Stimulated activated CD4-positive, alpha-beta T cell treated with anti-CD3 and anti-CD28 coated beads, Interleukin-4, amount 100 ng/mL, for 24 hours (primary cell): ENCODE measurements at places on chromosomes 16 and 17.
A peak's percentile ranks its signal among the peaks of the same experiment; 100 is the strongest.

DNA sequence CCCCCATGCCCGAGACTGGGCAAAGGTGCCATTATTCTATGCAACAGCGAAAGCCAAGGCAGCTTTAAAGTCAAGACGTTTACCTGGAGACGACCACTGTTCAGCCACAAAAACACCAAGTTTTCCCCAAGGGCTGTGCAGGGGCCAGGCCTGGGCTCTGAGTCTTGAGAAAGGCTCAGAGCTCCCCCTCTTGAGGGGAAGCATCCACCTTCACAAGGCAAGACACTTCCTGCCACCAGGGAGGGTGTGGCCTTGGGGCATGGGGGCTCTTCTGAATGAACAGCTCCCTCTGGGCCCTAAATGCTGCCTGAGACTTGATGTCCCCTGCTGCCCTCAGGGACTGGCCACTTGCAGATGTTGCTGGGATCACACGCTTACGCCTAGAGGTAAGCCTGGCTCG is 26.5 kb downstream of the PDIA2 start:
- no peak for DNase-seq

- peak; percentile 71 for DNase-seq
These were observed 11.2 kb downstream of the ENPP7 start for GRCh38 chr17:79741751-79742588.

DNA sequence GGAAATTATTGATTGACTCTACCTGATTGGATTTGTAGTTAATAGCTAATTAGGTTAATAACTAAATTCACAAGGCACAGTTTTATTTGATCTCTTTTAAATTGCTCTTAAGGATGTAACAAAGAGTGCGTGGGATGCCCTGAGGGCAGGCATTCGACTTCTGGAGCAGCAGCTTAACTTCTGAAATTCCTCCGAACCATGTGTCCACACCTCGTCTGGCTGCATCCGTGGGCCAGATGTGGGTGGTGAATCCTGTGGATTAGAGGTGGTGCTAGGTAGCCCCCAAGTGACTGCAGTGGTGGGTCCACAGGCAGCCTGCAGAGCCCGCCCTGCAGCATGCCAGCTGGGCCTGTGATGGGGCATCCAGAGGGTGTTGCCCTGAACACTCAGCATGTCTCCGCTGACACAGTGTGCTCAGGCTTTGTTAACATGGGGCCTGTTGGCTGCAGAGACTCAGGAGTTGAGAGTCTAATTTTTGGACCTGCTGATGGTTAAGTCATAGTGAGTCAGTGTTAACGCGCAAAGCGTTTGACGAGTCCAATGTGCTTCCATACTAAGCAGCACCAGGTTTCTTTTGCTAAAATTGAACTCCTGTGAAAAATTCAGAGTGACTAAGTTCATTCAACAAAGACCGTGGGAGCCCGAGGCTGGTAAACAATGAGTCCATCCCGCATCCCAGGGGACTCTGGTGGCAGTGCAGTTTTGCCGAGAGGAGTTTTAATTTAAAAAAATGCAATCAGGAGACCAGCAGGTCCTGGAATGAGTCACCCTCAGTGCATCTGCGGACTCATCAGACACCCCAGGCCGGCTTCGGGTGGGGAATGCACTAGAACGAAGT is 3.8 kb upstream of the NPB start:
- DNase-seq = no peak

DNA sequence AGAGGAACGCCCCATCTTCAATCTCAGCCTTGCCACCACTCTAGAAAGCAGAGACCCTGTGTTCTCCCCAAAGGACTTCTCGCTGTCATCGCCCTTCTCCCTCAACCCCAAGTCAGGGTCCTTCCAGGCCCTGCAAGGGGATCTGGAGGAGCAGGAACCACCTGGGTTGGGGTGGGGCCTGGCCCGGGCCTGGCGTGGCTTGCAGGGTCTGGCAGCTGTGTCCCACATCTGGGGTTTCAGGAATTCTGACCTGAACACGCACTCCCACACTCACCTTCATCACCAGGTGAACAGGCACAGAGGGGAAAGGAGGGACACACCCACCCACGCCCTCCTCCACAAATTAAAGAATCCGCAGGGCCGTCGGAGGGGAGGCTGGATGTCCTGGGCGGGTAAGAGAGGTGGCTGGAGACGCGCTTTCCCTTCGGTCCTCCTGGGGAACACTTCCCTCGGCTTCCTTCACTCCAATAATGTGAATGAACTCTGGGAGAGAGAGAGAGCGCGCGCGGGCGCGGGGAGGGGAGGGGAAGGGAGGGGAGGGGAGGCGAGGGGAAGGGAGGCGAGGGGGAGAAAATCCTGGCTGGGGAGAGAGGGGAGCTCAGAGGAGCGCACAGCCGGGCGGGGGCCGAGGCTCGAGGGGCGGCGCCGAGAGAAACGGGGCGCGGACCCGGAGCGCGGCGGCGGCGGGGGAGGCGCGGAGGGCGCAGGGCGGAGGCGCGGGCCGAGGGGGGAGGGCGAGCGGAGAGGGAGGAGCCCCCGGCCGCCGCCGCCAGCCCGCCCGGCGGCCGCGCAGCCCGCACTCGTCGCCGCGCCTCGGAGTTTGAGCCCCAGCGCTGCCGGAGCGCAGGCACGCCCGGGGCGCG is at the start of gene CACNG4:
Gene CACNG4 (plus strand): TSS at position 799 of the 863 bp plus-strand sequence. CDS start 205 bp downstream, outside the sequence.
- no peak for DNase-seq

DNA sequence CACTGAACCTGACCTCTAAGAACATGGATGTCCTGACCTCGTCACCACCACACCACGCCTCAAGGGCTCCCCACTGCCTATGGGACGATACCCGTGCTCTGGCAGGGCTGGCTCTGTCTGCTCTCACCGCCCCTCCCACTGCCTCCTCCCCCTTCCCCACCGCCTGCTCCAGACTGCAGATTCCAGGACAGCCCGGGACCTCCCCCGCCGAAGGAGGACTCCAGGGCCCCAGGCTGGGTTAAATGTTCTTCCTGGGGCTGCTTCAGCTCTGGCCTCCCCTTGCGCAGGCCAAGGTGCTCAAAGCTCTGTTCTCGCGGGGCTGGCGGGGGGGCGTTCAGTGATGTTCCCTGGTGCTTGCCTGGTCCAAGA is 3.1 kb downstream of the NPW start:
- peak; percentile 27 for DNase-seq

- peak; percentile 35 for DNase-seq
These were observed 17.0 kb upstream of the LHX1 start for GRCh38 chr17:36920032-36921005.

GRCh38 chr17:42077755-42078154 is 20.5 kb downstream of the ZNF385C start:
- DNase-seq = no peak

- no peak for DNase-seq
These were observed 10.8 kb upstream of the C16orf95 start for GRCh38 chr16:87327798-87328495.

- DNase-seq = no peak
These were observed 3.2 kb downstream of the MAP1LC3B start for GRCh38 chr16:87395181-87395842.

DNA sequence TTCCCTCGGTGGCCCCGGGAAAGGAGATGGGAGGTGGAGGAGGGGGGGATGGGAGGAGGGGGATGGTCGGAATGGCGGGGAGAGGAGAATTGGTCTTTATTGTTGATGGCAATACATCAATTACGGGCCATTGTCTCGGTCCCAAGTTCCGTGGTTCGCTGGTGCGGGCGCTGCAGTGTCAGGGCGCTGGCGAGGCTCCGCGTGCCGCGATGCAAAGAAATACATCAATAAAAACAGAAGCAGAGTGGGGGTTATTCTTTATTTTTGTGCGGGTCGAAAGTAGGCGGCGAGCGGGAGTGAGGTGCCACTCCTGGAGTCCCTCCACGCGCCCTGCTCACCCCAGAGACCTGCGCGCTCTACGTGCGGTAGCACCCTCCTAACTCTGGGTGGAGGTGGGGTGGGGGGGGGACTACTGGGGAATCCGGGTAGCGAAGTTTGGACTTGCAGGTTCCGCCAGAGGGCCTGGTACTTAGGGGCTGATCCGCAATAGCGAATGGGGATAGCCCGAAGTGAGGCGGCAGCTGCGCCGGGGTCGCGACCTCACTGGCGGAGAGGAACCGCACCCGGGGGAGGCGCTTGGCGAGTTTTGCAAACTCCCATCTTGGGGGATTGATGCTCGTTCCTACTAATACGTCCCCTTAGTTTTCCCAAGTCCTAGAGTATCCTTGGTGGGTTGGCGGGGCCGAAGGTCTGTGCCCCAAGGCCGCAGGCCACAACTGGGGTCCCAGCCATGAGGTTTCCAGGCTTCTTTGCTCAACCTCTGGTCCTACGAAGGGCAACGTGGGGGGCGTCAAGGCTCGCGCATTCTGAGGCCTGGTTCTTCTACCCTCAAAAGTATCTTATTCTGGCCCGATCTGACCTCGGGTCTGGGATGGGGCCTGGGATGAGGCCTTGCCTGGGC is 3.5 kb upstream of the SALL1 start:
- no peak for DNase-seq

DNA sequence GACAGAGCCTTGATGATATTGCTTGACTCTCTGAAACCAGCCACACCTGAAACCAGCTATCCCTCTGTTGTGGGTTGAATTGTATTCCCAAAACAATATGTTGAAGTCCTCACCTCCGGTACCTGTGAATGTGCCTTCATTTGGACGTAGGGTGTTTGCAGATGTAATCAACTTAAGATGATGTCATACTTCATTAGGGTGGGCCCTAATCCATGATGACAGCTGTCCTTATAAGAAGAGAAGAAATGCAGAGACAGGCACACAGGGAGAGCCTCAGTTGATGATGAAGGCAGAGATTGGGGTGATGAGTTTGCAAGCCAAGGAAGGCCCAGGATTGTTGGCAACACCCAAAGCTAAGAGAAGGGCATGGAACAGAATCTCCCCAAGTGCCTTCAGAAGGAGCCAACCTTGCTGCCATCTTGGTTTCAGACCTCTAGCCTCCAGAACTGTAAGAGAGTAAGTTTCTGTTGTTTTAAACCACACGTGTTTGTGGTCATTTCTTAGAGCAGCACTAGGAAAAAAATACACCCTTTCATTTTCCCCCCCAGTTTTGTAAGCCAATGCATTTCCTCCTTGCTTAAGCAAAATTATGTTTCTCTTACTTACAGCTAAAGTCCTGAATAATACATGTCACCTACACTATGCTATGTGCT is 29.4 kb upstream of the MYH10 start:
- DNase-seq = no peak

GRCh38 chr17:27488231-27488630 is 32.0 kb downstream of the KSR1 start:
- DNase-seq = no peak

DNA sequence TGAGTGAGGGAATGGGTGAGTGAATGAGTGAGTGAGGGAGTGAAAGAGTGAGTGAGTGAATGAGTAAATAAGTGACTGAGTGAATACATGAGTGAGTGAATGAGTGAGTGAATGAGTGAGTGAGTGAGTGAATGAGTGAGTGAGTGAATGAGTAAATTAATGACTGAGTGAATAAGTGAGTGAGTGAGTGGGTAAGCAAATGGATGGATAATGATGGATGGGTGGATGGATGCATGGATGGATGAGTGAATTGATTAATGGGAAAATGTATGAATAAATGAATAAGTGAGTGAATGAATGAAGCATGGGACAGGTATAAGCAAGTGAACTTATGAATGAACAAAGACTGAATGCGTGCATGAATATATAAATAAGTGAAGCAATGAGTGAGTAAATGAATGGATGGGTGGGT is 25.4 kb downstream of the TMEM114 start:
- no peak for DNase-seq

GRCh38 chr16:89553733-89554132 is 6.7 kb upstream of the RPL13 start:
- no peak for DNase-seq

GRCh38 chr17:27602721-27603420 is 28.1 kb upstream of the LGALS9 start:
- DNase-seq = peak; percentile 76

GRCh38 chr17:41580687-41581365 is 5.9 kb downstream of the KRT14 start:
- no peak for DNase-seq

DNA sequence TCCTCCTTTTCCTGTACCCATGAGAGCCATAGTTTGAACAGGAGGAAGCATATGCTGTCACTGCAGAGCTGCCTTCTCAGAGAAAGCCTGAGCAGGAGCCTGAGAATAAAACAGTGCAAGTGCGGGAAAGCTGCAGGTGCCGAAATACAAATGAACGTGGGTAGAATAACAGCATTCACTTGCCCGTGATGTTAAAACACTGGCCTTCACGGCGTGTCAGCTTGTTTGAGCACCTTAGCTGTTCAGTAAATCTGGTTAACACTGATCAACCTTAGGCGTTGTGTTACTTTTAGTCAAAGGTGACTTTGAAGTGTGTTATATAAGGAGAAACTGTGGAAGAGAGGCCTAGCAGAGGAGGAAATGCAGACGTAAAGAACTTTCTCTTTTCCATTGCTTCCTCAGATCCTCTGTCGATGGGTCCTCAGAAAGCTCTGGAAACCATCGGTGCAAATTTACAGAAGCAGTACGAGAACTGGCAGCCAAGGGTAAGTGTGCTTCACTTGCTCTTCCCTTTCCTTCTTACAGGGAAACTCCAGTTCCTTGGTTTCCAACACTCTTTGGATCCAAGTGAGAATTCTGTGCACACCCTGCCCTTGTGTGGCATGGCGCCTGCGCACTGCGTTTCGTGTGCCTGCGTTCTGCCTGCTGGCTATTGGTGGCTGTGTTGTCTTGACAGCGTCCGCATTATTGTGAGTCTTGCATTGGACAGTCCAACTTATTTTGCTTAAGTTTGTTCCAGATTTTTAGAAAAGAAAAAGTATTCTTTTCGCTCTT is 98.9 kb downstream of the RPTOR start:
- DNase-seq = no peak

GRCh38 chr17:76515274-76515949 is 14.2 kb upstream of the RHBDF2 start:
- DNase-seq = peak; percentile 86

DNA sequence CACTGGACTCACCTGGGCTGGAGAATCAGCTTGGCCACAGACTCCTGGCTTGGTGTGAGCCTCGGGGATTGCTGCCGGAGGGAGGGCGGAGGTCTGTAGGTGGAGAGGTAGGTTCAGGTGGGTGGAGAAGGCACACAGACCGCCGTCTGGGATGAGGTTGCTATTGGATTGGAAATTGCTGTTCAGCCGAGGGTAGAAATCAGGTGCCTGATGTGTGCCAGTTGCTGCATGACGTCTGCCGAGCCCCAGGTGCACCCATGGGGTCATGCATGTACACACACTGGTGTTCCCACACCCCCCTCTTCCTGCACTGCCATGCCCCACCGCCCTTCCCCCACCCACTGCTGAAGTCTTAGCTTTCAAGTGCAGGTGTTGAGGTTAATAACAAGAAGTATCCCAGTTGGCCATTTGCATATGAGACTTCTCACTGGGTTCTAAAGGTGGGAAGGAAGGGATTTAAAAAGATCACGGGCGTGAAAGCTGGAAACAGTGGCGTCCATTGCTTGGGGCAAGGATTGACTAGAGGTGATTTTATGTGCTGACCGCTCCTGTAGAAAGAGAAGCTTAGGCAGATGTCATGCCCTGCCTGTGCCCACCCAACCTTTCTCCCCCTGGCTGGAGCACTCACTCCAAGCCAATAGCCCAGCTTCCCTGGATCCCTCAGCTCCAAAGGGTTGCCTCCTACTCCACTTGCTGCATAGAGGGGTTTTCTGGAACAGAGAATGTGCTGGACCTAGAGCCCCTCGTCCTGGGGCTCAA is 193.6 kb downstream of the CCDC182 start:
- DNase-seq = no peak

GRCh38 chr17:41977991-41978390 is 11.4 kb downstream of the CNP start:
- DNase-seq = no peak

- no peak for DNase-seq
These were observed 88.4 kb downstream of the PLXDC1 start for GRCh38 chr17:39062846-39063680.
